ENCODE measurements at places on chromosomes 7 and 10.

DNA sequence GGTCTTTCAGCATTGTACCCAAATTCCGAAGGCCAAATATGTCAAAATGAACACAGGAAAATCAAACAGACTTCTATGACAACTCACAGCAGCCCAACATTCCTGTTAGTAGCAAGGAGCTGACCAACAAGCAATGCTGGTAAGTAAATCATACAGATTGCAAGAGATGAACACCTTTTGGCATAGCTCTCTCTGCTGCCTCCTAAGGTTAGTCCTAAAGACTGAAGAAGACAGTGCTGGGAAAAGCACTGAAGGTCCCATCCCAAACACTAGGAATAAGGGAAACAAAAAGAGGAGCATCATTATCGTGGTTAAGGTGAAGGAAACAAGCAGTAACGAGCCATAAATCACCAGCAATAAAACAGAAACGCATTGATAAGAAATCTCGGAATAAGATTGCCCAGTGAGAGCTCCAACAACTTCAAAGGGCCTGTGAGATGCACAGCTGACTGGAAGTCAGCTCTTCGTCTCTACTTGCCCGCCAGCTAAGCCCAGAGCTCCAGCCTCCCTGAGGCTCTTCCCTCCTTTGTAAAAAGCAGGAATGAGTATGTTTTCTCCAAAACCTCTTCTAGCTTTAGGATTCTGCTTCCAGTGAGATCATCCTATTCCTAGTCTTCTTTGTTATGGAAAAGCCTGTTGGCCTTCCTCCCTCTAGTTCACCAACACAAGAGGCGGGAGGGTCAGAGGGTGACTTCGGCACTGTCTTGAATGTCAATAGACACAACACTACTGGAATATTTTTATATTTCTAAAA is 15.3 kb downstream of the NUDT5 start:
- no peak for DNase-seq

GRCh38 chr7:124645704-124646103 is 119.9 kb downstream of the GPR37 start:
- no peak for DNase-seq

DNA sequence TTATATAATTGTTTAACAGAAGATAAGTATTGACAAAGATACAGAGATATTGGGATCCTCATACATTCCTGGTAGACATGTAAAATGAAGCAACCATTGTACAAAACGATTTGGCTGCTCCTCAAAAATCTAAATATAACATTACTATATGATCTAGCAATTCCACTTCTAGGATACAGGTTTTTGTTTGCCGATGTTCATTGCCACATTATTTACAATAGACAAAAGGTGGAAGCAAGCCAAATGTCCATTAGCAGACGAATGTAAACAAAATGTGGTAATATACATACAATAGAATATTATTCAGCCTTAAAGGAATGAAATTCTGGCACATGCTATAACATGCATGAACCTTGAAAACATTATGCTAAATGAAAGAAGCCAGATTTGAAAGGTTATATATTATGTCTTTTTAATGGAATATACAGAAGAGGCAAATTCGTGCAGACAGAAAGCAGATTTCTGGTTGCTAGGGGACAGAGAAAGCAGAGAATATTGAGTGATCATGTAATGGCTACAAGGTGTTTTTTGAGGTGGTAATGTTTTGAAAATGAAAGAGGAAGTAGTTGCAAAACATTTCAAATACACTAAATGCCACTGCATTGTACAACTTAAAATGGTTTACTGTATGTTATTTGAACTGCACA is 44.9 kb downstream of the POLR1F start:
- DNase-seq, result no peak

DNA sequence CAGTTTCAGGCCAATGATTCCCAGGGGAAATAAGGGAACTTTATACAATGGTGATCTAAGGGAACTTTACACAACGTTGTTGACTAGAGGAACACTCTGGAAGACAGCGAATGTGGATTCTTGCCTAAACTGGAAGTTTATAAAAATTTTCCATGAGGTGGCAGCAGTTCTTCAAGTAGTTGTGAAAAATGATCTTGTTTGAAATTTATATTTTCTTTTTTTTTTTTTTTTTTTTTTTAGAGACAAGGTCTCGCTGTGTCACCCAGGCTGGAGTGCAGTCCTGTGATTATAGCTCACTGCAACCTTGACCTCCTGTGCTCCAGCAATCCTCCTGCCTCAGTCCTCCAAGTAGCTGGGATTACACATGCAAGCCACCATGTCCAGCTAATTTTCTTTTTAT is 32.1 kb upstream of the GTF2I start:
- no peak for DNase-seq

DNA sequence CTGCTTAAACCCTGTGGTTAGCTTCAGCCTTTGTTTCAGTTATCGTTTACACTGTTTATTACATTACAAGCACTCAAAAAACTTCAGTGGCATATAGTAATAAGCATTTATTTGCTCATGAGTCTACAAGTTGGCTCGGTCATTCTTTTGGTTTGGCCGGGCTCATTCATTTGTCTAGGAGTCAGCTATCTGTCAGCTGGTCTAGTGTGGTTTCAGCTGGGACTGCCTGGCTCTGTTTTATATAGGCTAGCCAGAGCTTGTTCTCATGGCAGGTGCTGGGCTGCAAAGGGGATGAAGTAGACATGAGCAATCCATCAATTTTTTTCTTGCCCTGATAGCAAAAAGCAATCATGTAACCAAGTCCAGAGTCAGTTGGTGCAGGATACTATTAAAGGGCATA is 103.6 kb downstream of the MKLN1 start:
- peak; percentile 56 for DNase-seq

- DNase-seq, result no peak
Measured at GRCh38 chr7:35399840-35400239, 145.9 kb upstream of the TBX20 start.

DNA sequence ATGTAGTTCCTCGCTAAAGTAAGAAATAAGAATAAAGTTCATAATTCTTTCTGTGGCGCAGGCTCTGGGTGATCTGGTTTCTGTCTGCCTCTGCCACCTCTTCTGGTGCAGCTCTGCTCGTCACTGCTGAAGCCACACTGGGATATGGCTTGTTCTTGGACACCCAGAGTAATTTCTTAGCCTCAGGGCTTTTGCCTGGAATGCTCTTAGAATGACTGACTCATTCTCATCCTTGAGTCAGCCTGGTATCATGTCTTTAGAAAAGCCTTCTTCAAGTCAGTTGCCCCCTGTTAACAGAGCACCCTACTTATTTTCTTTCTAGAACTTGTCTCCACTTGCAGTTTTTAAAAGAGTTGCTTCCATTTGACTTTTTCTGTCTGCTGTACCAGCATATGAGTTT is 2.0 kb downstream of the ZSCAN25 start:
- no peak for DNase-seq

- DNase-seq, result no peak
Measured at GRCh38 chr10:30542001-30542894, 87.3 kb downstream of the LYZL2 start.

DNA sequence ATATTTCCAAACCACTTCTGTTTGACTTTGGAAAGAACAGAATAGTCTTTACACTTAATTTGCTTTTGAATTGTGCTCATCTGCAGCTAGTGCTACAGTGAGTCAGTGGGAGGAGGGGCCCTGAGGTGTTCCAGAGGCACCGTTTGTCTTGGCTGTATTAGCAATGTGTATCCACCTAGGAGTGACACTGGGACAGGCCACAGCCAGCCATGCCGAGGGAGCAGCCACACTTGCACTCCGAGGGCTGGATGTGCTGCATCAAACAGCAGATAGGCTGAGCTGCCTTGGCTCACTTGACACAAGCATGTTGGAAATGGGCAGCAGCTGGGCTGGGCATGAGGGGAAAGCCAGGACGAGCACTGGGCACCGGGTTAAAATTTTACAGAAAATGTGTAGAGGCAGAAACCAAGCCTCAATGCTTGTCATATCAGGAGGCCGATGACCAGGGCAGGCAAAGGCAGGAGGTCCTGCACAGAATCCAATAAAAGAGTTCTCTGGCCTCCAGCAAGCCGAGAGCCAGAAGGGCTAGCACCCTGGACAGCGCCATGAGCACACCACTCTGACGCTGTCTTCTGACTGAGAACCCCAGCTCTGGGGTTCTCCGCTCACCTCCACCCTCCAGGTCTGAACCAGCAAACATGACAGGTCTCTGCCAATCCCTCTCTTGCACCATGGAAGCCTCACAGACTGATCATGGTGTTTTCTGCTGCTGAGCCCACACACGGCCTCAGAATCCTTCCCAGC is 163.3 kb downstream of the GRID1 start:
- no peak for DNase-seq

GRCh38 chr7:16630654-16631053 is 14.9 kb downstream of the ANKMY2 start:
- no peak for DNase-seq

DNA sequence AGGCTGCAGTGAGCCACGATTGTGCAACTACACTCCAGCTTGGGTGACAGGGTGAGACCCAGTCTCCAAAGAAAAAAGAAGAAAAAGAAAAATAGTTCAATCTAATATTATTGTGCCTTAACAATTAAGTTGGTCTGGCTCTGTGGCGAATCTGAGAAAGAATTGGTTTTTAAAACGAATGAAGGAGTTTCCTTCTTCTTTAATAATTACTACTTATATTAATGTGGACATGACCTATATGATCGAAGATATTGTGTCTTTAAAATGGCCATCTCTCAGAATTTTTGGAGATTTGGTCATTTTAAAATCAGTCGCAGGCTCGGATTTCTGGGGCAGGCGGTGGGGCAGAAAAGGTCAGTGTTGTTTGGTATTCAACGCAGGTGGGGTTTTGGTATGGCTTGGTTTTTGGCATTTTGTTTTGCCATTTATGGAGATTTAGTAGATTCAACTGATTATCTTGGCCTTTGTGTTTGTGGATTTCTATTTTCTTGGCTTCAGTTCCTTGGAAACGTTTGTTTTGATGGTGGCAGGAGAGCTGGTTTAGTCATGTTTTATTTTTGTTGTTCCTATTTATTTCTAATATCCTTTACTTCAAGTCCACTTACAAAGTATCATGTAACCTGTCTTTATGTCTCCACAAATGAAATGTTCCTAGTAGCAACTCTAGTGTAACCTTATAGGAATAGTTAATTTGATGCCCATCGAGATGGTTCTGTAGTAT is 178.8 kb upstream of the MKLN1 start:
- DNase-seq, result no peak

GRCh38 chr7:158209435-158209834 is 378.2 kb downstream of the PTPRN2 start:
- no peak for DNase-seq

GRCh38 chr10:96700374-96701099 is 19.8 kb downstream of the PIK3AP1 start:
- no peak for DNase-seq

All from NCI-H510A (cell line).